ENCODE measurements at places on chromosomes 13 and 19. TPM values are rescaled to one million over a fixed set of nuclear protein-coding genes. Genes with fewer than 3 reads are reported as not detected.

DNA sequence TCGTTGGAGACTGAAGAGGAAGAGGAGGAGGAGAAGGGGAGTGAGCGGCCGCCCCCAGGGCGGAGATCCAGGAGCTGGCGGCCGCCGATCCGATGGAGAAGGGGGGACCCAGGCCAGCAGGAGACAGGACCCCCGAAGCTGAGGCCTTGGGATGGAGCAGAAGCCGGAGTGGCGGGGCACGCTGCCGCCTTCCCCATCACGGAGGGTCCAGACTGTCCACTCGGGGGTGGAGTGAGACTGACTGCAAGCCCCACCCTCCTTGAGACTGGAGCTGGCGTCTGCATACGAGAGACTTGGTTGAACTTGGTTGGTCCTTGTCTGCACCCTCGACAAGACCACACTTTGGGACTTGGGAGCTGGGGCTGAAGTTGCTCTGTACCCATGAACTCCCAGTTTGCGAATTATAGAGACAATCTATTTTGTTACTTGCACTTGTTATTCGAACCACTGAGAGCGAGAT is 1.8 kb downstream of the GADD45B start:
- DNase-seq: no peak

Gene TMEM59L
- 1.3 TPM for total RNA-seq

Gene MEIOSIN
- not detected for total RNA-seq

Gene RFX2
- total RNA-seq: 30.3 TPM

Gene SBK3
- total RNA-seq: 0.39 TPM
